ENCODE measurements at places on chromosomes 2 and 18.

DNA sequence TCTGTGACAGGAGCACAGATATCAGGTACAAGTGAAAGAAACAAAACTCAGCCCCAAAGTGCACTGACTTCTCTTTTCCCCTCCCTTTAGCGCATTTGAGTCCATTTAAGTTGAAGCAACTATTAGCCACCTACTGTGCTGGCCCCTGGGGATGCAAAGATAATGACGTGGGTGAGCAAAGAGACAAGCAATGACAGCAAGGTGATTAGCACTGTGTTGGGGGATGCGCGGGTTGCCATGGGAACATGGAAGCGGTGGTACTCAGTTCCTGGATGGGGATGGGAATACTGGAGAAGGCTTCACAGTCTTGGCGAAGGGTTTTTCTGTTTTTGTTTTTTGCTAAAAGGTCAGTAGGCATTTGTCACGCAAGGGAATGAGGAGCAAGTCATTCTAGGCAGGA, 205.8 kb downstream of the LDLRAD4 start:
- no peak for DNase-seq

- no peak for DNase-seq
Observed at GRCh38 chr2:207110715-207111114, 55.0 kb downstream of the KLF7 start.

- DNase-seq, result no peak
Observed at GRCh38 chr2:148814860-148815419, 60.1 kb upstream of the KIF5C start.

GRCh38 chr2:204967199-204967960, 422.1 kb downstream of the PARD3B start:
- DNase-seq, result no peak

DNA sequence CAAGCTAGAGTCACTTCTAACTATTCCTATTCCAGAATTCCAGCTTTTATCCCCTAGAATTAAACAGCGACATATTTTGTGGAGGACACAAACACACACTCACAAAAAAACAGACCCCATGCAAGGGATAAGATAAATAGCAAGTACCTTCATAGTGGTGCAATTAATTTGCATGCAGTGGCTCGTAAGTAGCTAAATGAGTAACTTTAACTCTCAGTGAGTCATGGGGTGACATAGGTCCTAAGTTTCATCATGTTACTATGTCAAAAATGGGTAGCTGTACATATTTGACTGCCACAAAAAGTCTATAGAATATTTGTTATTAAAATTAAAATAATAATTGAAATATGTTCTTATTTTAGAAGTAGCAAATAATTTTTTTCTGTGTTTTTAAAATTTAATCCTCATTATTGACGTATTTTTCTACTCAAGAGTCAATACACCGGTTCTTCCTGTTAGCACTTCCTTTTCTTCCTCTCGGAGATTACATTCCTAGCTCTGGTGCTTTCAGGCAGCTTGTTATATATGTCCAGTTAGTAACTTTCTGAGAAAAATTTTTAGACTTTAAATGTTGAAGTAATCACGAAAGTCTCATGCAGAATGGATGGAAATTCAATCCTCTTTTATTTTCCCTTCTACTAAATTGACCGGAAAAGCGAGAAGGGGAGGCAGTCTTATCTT, 247.0 kb downstream of the KCNH7 start:
- DNase-seq, result no peak

GRCh38 chr2:231713730-231714638, 5.7 kb downstream of the PTMA start:
- DNase-seq, result peak; percentile 48

- no peak for DNase-seq
Observed at GRCh38 chr2:80149991-80150390, 154.6 kb downstream of the LRRTM1 start.

DNA sequence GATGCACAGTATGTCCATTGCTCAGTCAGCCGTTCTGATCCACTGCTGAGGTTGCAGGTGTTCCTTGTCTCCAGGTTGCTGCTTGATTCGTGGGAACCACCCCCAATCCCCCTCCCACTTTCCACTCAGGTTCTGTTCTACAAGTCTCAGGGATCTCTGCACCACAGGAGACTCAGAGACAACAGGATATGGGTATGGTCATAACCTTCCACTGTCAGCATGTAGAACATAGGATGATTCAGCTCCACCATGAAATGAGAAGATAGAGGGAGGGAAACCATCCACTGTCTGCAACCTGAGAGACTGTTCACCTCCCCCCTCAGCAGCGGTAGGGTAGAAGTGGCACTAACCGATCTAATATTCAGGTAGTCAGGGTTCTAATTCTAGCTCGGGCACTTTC, 19.0 kb upstream of the KLF7 start:
- DNase-seq, result no peak

- peak; percentile 39 for DNase-seq
Observed at GRCh38 chr18:65091744-65092329, 659.0 kb upstream of the CDH7 start.

DNA sequence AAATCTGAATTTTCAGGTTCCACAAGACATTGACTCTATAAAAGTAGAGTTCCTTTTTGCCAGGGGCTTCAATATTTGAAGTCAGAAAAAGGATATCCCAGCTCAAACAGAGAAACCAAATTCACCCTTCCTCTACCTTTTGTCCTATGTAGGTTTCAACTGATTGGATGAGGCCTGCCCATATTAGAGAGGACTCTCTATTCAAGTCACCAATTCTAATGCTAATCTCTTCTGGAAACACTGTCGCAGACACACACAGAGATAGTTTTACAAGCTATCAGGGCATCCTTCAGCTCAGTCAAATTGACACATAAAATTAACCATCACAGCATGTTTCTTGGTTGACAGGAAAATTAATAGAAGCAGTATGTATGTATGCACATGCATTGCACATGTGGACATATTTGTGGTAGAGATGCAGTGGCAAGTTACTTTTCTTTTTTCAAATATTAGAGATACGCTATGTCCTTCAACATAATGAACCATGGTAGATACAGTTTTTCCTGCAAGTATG, 207.1 kb downstream of the RAD51AP2 start:
- DNase-seq, result no peak

- DNase-seq, result no peak
Observed at GRCh38 chr18:27922780-27923179, 254.2 kb downstream of the CDH2 start.

GRCh38 chr2:13791019-13791547, 841.4 kb upstream of the LRATD1 start:
- DNase-seq, result no peak

DNA sequence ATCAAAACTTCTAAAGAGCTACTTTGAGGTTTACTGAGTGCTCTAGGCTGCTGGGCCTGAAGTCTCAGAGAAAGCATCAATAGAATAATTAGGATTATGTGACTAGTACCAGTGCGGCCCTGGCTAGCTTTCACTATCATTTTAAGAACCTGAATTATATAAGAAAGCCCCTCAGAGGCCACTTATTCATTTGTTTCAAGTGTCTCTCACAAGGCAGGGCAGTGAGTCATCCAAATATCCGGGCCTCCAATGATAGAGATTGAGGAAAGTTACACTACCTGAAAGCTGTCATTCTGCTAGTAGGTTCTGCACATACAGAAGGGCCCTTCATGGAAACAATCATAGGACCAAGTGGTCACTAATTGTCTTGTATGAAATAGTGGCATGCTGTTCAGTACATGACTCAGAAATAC, 193.1 kb downstream of the L3MBTL4 start:
- no peak for DNase-seq

- DNase-seq, result peak; percentile 8
Observed at GRCh38 chr2:85222792-85223191, 89.6 kb downstream of the TCF7L1 start.

- no peak for DNase-seq
Observed at GRCh38 chr18:50006470-50007046, 188.4 kb downstream of the MYO5B start.

DNA sequence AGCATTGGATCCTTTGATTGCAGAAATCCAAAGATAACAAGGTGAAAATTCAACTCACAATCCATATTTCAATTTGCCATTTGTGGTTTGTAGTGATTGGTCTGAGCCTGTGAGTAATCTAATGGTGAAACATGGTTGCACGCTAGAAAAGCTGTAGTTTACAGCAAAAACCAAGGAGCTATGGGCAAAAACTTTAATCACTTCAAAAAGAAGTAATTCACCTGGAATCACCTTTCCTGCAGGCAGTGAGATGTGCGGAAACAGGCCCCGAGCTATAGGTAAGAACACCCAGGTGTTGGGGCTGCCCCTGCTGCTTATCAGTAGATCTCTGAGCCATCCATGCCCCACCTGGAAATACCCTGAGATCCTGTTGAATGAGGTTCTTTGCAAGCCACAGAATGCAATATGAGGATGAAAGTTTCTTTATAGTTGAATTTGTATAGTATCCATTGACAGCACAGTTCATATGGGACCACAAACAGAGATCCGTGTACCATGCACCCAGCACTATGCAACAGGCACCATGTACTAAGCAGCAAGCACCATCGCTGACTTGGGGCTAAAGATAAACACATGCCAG, 208.2 kb downstream of the SPP2 start:
- no peak for DNase-seq

- DNase-seq, result no peak
Observed at GRCh38 chr2:234712421-234712935, 215.6 kb upstream of the ARL4C start.

DNA sequence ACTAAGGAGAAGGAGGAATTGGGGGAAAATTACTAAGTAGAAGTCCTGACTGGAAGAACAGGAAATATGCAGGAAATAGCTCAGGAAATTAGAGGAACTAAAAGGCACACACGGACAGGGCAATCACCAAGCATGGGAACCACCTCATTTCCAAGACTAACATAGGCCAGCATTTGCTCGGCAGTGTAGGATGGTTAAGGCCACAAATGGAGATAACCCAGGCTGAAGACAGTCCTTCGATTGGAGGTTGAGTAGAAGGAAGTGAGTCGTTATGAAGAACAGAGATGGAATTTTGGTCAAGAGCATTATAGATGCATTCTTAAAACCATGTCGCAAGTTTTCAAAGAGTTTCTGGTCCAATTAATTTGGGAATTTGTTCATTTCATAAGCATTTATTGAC, 401.4 kb downstream of the ALK start:
- no peak for DNase-seq

GRCh38 chr2:126891681-126892500, 6.8 kb upstream of the TEX51 start:
- no peak for DNase-seq

DNA sequence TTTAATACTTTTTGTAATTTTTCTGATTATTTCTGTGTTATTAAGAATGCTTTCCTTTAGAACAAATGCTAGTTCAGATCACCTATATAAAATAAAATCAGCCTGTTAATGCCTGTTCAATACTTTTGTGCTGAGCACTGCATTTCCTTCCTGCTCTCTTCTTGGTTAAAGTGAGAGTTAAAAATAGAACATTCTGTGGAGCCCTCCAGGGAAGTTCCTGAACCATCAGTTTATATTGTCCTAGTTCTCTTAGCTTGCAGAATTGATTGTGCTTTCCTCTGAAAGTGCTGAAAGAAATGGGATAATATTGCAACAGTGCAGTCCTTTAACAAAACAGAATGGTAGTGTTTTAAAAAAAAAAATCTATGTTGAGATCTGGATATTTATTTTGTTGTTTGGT, 74.6 kb upstream of the UBXN4 start:
- no peak for DNase-seq

DNA sequence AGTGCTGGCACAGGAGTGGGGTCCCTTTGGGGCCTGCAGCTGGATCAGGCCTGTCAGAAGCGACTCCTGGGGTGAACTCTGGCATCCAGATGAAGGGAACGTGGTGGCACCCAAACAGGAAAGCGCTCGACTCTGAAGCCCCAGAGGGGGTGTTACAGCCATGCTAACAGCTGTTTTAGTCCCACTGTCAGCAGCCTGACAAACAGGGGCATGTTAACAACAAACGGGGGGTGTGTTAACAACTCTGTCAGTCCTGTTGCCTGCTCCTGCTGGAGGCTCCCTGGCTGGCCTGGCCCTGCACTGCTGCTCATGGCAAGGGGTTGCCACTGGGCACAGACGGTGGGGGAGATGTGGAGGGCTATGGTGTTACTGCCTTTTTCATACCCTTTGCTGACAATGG, 2.6 kb upstream of the RNU2-63P start:
- no peak for DNase-seq

GRCh38 chr2:225100269-225100668, 58.0 kb upstream of the DOCK10 start:
- DNase-seq, result no peak

DNA sequence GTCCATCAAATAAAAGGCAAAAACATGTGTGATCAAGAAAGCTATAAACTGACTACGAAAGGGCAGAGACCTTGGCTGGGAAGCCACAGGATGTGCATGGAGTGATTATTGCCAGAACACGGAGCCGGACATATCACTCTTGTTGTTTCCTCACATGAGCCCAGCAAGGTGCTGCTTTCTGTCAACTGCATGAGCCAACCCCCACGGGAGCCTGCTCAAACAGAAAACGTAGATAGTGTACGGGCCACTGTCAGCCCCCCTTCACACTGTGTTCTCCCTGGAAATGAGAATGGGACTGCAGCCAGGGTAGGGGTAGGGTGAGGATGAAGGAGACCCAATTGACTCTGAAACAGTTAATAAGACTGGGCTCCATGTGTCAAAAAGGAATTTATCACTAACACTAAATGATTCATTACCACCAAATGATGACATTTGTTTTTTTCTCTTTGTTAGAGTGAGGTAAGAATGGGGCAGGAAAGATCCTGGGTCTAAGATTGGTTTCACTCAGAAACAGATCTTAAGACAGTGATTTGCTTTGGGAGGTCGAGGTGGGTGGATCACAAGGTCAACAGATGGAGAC, 235.8 kb downstream of the MREG start:
- DNase-seq, result no peak

GRCh38 chr18:35246831-35247230, 6.0 kb downstream of the ZNF397 start:
- DNase-seq, result no peak

- no peak for DNase-seq
Observed at GRCh38 chr18:45910405-45911023, 56.6 kb downstream of the EPG5 start.

GRCh38 chr18:59512025-59512755, 153.1 kb upstream of the LMAN1 start:
- peak; percentile 67 for DNase-seq

GRCh38 chr18:34742891-34743341, 32.8 kb downstream of the DTNA start:
- no peak for DNase-seq
